Osteocyte (in vitro differentiated cells): ENCODE measurements at places on chromosomes 7 and 10.

DNA sequence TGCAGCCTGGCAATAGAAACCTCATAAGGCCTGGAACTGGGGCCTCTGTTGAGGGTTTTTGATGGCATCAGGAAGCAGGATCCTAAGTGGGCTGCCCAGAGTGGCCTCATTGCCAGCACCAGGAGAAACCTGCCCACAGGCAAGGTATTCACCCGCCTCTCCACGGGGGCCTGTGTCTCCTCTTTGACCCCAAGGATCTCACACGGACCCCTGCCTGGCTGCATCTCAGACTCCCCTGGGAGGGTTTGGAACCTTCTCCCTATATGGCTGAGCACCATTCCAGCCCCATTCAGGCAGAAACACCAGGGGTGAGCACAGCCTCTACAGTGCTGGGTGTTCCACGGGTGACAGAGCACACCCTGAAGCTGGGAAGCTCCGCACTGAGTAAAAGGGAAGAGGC lies 14.6 kb upstream of the C10orf71 start:
- no peak for DNase-seq

- DNase-seq, result no peak
These were observed 246.2 kb upstream of the SEMA3C start for GRCh38 chr7:81165070-81165469.

DNA sequence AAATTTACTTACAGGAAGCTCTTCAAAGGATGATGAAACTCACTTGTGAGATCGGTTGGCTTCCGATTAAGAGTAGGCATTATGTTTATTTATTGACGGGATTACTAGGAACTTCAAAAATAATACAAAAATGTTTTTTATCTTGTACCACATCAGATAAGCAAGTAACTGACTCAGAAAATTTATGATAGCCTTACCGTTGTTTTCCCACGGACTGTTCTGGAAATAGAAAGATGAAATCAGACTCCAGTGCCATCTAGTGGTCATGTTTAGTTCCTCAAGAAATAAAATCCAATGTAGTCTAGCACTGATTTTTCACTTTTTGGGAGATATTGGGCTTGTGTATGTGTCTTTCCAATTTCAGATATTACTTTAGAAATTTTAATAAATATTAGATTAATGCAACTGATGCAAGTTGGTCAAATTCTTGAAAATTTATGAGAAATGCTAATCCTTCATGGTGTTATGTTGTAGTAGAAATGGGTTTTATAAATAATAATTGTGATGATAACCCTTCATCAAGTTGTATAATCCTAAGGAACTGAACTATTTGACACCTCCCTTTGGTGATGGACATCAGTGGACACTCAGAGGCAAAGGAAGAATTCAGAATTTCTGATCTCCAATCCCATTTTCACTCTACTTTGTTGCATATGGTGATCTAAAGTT lies 168.8 kb downstream of the TMEM26 start:
- DNase-seq, result no peak

- no peak for DNase-seq
These were observed 127.8 kb downstream of the EBF3 start for GRCh38 chr10:129836253-129836652.

DNA sequence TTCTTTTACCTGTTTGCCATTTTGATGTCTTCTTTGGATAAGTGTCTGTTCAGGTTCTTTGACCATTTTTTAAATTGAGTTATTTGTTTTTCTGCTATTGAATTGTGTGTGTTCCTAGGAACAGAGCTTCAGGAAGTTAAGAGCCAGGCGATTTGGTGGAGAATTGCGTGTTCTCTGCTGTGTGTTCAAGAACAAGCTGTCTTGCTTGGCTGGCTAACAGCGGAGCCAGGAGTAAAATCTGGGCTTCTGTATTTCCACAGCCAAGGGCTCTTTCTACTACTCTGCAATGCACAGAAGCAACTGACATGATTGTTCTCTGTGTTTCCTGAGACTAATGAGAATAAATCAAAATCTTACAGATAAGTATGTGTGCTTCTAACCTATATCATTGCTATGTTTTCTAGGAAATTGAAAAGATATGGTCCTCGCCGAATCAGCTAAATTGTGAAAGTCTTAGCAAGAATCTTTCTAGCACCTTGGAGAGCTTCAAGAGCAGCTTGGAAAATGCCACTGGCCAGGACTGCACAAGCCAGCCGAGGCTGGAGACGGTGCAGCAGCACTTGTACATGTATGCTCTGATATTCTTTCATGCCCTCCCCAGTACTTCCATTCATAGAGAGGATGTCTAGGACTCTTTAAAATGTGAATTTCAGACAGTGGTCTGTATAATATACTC lies 124.2 kb downstream of the ABCA13 start:
- no peak for DNase-seq

DNA sequence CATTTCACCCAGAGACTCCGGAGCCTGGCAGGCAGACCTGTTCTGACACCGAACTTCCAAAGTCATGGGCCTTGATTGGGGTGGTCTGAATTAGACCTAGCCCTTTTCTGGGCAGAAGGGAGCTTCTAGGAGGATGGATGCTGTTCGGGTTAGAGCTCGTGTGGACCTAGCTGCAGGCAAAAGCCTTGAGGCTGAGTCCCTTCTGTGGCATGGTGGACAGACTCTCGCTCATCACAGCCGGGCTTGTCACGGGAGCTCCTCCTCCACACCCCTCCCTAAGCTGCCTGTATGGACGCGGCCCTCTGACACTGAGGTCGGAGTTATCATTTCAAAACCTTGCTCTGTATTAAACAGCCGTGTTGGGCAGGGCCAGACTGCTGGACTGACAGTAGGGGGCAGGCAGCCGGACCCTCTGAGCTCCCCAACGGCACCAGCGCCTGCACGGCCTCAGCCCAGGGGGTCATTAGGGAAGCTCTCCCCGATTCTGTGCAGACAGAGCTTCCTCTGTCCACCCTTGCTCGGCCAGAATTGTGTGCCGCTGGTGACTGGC lies 2.2 kb downstream of the IRF5 start:
- no peak for DNase-seq

DNA sequence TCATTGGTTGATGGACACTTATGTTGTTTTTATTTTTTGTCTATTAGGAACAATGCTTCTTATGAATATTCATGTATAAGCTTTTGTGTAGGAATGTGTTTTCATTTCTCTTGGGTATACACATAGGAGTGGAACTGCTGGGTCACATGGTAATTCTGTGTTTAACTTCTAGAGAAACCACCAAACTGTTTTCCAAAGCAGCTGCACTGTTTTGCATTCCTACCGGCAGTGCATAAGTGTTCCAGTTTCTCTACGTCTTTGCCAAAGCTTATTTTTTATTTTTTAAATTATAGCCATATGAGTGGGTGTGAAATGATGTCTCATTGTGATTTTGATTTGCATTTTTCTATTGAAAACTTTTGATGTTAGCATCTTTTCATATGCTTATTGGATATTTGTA lies 51.3 kb downstream of the ADK start:
- no peak for DNase-seq
